ENCODE measurements at places on chromosomes 4 and X. TPM values are rescaled to one million over a fixed set of nuclear protein-coding genes. Genes with fewer than 3 reads are reported as not detected.

NPY2R gene
- 1.2 TPM for polyA plus RNA-seq

SYP gene
- polyA plus RNA-seq: 240 TPM

NPY1R gene
- polyA plus RNA-seq: 19.8 TPM

SMPX gene
- polyA plus RNA-seq: not detected

TCEANC gene
- polyA plus RNA-seq: 5.0 TPM

USP27X gene
- 10.3 TPM for polyA plus RNA-seq

SMIM10L2A gene
- 4.7 TPM for polyA plus RNA-seq

ABCG2 gene
- not detected for polyA plus RNA-seq

KLHL4 gene
- 4.7 TPM for polyA plus RNA-seq

LDB2 gene
- 25.7 TPM for polyA plus RNA-seq

ZNF185 gene
- 3.8 TPM for polyA plus RNA-seq

NAA11 gene
- not detected for polyA plus RNA-seq

FAM53A gene
- polyA plus RNA-seq: 0.78 TPM

AFM gene
- polyA plus RNA-seq: not detected

DTHD1 gene
- not detected for polyA plus RNA-seq

MAGEB5 gene
- not detected for polyA plus RNA-seq

CXorf49B gene
- polyA plus RNA-seq: not detected

GPC3 gene
- polyA plus RNA-seq: 2.1 TPM
